Activated CD4-positive, CD25-positive, alpha-beta regulatory T cell (primary cell): ENCODE measurements at places on chromosomes 6 and 20.

- DNase-seq: no peak
These were observed 2.3 kb downstream of the HSP90AB1 start for GRCh38 chr6:44249082-44249748.

DNA sequence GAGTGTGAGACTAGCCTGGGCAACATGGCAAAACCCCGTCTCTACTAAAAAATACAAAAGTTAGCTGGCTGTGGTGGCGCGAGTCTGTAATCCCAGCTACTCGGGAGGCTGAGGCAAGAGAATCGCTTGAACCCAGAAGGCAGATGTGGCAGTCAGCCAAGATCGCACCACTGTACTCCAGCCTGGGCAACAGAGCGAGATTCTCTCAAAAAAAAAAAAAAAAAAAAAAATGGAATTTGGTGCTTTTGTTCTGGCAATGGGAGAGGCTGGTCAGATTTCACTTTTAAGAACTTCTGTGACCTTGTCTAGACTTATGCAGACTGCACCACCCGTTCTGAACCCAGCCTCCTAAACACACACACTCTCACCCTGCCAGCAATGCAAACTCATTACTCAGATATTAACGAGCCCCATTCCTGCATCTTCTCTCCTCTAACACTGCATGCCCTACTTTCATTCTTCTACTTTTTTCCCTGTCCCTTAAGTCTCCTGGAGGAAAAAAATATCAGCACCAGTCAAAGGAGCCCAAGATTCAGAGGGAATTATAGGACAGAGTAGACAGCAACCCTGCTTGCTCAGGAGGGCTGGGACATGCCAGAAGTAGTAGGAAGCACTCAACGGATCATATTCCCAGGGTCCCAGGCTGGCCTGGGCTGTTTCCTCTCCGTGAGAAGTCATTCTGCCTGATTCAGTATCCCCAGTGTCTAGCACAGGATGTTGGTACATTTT is 4.4 kb downstream of the MOCS1 start:
- no peak for DNase-seq

- DNase-seq: no peak
These were observed 3.0 kb upstream of the ZBTB24 start for GRCh38 chr6:109486068-109486467.

- DNase-seq: no peak
These were observed 138.6 kb downstream of the BCKDHB start for GRCh38 chr6:80245043-80245442.

GRCh38 chr20:16014436-16014835 is 558.8 kb downstream of the KIF16B start:
- no peak for DNase-seq

- DNase-seq: no peak
These were observed 15.7 kb downstream of the OR2B6 start for GRCh38 chr6:27972750-27973149.

- peak; percentile 43 for DNase-seq
These were observed at the start of gene EPM2A for GRCh38 chr6:145735356-145736165. Gene EPM2A, minus strand, starts transcription at chr6:145735520. Its CDS starts 22 bp downstream, at chr6:145735498.

GRCh38 chr6:3264356-3264755 is 5.6 kb downstream of the PSMG4 start:
- DNase-seq: no peak

DNA sequence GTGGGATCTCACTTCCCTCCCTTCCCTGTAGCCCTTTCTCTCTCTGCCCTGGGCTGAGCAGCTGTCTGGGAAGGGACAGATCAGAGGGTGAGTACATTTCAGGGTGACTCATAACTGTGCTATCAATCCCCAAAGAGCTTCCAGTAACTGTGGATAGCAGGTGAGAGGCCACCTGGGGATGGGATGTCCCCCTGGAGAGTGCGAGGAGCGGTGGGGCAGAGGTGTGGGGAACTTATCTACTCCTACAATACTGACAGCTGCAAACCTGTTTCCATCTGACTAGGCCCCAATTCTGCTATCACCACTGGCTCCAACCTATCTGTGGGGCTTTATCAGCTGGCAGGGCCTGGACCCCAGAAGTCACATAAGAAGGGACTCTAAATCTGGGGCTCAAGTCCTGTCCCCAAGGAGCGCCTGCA is 32.6 kb downstream of the KCNK5 start:
- no peak for DNase-seq
